ENCODE measurements at places on chromosomes 13 and 19.

DNA sequence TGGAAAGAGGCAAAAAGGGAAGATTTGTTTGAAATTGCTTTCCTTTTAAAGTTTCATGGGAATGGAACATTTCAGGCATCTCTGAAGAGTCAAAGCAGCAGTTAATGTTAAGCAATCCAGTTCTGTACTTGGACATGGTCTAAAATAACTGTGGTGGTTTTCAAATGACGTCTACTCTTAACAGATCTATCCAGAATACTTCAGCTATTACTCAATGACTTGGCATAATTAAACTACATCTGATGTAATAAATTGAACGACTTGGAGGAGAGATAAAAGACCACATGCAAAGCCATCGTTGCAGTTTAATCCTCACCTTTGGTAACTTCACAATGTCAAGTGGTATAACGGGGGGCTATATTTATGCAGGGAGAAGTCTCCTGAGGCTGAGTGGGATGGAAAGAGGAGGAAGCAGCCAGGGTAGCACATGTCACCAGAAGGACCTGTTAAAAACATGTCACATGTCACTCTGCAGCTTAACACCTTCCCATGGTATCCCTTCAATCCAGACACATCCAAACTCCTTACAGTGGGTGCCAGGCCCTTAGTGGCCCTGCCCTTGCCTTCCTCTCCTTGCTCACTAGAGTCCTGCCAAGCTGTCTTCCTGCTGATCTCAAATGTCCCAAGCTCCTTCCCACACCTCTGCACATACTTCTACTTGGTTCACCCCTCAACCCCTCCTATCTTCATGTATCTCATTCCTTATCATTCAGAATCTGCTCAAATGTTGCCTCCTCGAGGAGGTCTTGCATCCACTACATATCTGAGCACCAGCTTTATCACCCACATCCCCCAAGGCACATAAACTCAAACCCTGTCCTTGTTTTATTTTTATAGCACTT is 327.8 kb downstream of the SUCLA2 start:
- no peak for DNase-seq

DNA sequence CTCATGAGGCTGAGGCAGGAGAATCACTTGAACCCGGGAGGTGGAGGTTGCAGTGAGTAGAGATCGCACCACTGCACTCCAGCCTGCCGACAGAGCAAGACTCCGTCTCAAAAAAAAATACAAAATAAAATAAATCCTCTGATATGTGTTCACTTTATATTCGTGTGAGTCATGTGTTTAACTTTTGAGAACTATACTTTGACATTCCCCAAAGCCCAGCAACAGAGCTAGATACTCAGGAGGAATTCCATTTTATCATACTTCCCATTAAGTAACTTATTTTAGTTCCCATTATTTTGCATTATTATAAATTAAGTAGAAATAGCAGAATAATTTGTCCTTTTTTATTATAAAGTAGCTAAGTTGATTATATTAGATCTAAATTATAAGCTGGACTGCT is 3.3 kb upstream of the CHAMP1 start:
- no peak for DNase-seq

GRCh38 chr19:13034636-13035035 is 39.4 kb downstream of the NFIX start:
- no peak for DNase-seq

GRCh38 chr13:33634546-33634982 is 183.4 kb upstream of the RFC3 start:
- no peak for DNase-seq

DNA sequence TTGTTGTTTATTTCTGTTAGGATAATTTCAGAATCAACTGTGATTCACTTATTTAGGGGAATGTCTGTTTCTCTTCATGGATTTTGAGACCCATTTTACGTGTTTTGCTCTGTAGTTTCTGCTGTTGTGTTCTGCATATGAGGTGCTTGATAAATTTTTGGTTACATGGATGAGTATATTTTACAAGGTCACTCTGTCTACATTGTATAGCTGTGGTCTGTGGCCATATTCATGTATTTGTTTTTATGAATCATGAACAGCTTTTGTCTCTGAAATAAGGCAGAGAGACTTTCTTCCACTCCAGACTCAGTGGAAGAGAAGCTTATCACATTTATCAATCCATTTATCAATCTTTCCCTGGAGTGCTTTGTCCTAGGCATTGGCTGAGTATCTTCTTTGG is 56.6 kb downstream of the PDS5B start:
- DNase-seq: no peak

DNA sequence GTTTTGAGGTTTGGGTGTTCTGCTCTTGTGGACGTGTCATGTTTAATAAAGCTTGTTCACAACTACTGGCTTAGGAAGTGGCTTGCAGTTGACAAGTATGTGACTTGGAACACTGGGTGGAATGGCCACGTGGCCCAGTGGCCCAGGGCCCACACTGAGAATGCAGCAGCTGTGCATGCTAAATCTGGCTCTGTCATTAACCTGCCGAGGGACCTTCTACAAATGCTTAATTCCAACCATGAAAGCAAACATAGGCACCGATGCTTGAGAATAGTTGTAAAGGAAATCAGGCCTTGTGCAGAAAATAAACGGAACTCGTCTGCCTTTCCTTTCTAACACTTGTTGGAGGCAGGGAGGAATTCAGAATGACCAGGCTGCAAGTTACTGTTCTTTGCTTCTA is 11.6 kb upstream of the CLDN10 start:
- no peak for DNase-seq

- DNase-seq: no peak
Observed at GRCh38 chr13:24511019-24511815, 1.4 kb downstream of the PARP4 start.

DNA sequence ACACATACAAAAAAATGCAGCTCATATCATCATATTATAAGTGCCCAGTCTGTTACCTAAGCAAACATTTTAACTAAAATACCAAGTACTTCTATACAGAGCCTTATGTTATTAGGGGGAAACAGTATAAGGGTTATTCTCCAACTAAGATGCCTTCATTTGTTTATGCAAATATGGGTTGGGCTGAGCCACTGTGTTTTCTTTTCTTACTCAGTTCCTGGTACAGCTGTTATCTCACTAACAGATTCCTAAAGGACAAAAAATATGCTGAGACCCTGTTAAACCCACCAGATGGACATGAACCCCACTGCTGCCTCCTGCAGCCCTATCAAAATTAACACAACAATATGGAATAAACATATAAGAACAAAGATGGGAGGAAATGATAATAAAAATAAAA is 34.5 kb upstream of the SMAD9 start:
- no peak for DNase-seq

DNA sequence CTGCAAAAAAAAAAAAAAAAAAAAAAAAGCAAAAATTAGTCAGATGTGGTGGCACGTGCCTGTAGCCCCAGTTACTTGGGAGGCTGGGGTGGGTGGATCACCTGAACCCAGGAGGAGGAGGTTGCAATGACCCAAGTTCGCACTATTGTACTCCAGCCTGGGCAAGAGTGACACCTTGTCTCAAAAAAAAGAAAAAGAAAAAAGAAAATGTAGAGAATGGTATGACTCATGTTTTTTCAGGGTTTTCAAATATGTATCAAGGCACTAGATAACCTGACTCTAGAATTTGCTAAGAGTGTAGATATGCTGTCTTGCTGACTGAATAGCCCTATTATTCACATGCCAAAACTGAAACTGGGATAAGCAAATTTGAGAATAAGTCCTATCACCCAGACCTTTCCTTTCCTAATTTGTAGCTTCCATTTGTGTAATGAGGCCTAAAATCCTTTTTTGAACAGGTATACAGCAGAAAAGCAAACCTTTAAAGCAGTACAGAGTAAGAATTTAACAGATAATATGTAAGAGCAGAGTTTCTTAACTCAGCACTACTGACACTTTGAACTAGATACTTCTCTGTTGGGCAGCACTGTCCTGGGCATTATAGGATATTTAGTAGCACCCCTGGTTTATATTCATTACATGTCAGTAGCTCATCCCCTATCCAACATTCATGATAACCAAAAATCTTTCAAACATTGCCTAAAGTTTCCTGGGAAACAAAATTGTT is 108.6 kb downstream of the ELF1 start:
- no peak for DNase-seq

GRCh38 chr13:21686751-21687391 is 16.0 kb downstream of the FGF9 start:
- no peak for DNase-seq

- DNase-seq: peak; percentile 88
Observed at GRCh38 chr19:41706741-41707501, 1.5 kb upstream of the CEACAM5 start.

- no peak for DNase-seq
Observed at GRCh38 chr13:75368167-75368566, 113.8 kb downstream of the TBC1D4 start.

- no peak for DNase-seq
Observed at GRCh38 chr19:5074407-5074806, 105.5 kb downstream of the KDM4B start.

- no peak for DNase-seq
Observed at GRCh38 chr13:77523386-77523785, 12.1 kb upstream of the SCEL start.

DNA sequence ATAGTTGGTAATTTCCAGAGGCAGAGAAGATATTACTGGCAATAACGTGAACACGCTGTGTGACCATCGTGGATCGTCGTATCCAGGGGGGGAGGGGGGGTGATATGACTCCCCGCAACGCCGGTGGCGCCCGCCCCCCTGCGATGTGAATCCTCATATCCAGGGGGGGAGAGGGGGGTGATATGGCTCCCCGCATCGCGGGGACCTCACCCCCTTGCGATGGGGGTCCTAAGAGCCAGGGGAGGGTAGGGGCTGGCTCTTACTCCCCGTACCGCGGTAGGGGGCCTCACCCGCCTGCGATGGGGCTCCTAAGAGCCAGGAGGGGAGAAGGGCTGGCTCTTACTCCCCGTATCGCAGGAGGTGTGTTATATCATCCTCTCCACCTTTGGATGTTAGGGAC is 31.3 kb upstream of the RGCC start:
- no peak for DNase-seq

DNA sequence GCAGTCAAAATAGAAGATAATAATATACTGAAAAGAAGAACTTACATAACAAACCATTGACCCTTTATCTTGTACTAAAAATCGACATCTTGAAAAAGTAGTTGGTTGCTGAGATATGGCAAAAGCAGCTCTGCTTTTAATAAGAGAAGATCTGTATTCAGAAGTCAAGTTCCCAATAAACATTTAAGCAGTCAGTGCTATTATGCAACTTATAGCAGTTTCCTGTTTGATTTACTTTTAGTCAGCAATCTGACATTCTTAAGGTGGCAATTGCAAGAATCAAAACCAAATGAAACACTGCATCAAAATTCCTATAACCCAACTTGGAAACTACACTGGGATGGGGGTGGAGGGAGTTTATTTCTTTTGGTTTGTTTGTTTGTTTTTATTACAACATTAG is 165.5 kb downstream of the TBC1D4 start:
- no peak for DNase-seq

- no peak for DNase-seq
Observed at GRCh38 chr13:97205982-97206381, 16.2 kb upstream of the MBNL2 start.

GRCh38 chr19:45791744-45792469 is 738 bp downstream of the DMWD start:
- no peak for DNase-seq

DNA sequence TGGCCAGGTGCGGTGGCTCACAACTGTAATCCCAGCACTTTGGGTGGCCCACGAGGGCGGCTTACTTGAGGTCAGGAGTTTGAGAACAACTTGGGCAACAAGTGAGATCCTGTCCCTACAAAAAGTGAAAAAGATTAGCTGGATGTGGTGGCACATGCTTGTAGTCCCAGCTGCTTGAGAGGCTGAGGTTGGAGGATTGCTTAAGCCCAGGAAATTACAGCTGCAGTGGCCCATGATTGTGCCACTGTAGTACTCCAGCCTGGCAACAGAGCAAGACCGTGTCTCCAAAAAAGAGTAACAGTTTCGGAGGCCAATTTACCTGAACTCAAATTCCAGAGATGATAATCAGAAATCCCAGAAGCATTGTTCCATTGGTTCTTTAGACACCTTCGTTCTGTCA is 4.4 kb downstream of the ZNF473 start:
- DNase-seq: no peak

DNA sequence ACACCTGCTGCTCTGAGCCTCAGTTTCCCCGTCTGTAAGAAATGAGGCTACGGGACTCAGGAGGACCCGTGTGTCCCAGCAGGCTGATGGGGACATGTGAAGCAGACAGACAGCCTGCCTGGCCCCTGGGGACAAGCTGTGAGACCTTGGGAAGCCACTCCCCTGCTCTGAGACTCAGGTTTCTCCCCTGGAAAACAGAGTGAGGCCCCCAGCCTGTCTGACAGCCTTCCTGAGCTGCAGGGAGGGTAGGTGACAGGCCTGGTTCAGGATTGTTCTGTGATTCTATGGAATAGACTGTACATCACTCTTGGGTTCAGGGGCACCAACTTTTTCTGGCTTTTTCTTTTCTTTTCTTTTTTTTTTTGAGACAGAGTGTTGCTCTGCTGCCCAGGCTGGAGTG is 2.9 kb upstream of the NTF4 start:
- DNase-seq: no peak

DNA sequence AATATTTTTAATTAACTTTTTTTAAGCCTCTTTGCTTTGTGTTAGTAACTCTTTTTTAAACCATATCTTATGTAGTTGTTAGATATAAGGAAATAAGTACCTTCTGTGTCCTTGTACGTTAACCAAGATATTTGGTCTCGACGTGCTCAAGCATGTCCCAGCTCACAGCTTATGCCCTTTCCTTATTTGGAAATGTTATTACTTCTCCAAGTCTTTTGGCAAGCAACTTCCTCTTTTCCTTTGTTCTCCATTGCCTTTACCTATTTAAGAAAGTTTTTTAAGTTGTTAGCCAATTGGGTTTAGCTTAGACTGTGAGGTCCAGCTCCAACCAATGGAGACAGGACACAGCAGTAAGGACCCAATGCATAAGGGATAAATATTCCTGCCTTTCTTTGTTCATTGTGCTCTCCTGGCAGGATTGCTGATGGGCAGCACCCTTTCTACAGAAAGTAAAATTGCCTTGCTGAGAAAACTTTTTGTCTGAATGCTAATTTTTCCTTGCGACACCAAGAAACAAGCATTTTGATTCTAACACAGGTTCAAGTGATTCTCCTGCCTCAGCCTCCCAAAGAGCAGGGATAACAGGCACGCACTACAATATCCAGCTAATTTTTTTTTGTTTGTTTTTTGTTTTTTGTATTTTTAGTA is 5.2 kb downstream of the DKKL1 start:
- DNase-seq: no peak

GRCh38 chr13:71935166-71935840 is 68.3 kb upstream of the DACH1 start:
- no peak for DNase-seq

- DNase-seq: no peak
Observed at GRCh38 chr13:49625392-49626079, 2.8 kb upstream of the ARL11 start.

GRCh38 chr19:38978326-38978689 is 2.8 kb upstream of the FBXO17 start:
- no peak for DNase-seq

DNA sequence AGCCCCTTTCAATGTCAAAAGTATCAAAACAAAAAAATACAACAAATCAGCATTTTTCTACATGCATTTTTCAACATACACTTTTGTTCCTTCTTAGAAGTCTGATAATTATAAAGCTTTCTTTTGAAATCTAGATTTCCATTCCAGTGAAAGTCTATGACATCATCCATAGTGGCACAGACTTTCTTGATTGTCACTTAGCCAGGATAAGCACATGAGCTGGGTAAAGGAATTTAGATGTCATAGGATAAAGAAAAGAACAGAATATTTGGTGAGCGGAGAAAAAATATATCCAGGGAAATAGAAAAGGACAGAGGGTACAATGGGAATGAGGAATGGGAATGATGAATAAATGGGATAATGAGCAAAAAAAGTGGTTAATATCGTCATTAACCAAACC is 15.1 kb upstream of the TRPC4 start:
- DNase-seq: no peak

GRCh38 chr13:110332750-110333149 is 25.7 kb downstream of the COL4A2 start:
- DNase-seq: no peak
